SJSA1 (cell line): ENCODE measurements at places on chromosomes 2 and 18. TPM values are rescaled to one million over a fixed set of nuclear protein-coding genes. Genes with fewer than 3 reads are reported as not detected.

FABP1 gene
- not detected in 2 replicates for total RNA-seq

ERMN gene
- total RNA-seq: not detected in 2 replicates

RIT2 gene
- not detected in 2 replicates for total RNA-seq

CRYGC gene
- total RNA-seq: not detected in 2 replicates

CREB1 gene
- total RNA-seq: 25.0 and 63.0 TPM in 2 replicates

SAG gene
- total RNA-seq: not detected in 2 replicates
